ENCODE measurements at places on chromosomes 11 and 22.

DNA sequence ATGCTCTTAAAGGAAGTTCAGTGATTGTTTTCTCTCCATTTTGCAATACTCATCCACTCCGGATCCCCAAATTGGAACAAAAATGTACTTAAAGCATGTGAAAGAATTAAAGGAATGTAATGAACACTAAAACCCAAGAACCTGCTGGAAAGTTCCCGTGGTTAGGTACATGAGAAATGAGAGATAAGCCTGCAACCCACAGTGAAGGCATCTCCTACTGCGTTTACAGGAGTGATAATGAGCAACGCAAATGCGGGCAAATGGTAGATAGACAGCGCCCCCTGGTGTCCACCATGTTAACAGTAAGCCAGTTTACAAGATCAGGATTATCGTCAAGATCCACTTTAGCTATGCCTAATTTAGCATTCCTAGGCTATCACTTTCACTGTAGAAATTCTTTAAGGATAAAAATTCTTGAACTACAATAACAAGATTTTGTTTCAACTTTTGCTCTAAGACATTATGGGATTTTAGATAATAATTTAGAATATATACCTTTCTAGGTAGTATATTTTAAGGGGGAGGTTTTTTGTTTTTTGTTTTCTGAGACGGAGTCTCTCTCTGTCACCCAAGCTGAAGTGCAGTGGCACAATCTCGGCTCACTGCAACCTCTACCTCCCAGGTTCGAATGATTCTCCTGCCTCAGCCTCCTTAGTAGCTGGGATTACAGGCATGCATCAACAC lies 29.9 kb downstream of the ALG9 start:
- peak; percentile 77 for DNase-seq

DNA sequence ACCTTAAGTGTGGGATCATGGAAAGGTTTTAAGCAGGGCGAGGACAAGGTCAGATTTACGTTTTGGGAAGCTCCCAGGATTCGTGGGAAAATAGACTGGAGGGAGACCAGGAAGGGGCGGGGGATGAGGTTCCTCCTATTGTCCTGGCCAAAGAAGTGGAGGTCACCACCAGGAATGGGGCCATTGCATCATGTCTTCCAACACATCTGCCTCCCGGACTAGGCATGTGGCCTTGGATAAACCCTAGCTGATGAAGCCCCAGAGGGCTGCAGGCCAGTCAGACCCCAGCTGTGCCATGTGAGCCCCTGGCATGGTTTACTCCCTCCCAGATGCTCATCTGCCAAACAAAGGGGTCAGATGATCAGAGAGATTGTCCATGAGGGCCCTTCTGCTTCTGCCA lies 11.5 kb upstream of the YWHAH start:
- no peak for DNase-seq

- DNase-seq, result no peak
Measured at GRCh38 chr22:44702479-44703198, 635 bp downstream of the PRR5 start.

DNA sequence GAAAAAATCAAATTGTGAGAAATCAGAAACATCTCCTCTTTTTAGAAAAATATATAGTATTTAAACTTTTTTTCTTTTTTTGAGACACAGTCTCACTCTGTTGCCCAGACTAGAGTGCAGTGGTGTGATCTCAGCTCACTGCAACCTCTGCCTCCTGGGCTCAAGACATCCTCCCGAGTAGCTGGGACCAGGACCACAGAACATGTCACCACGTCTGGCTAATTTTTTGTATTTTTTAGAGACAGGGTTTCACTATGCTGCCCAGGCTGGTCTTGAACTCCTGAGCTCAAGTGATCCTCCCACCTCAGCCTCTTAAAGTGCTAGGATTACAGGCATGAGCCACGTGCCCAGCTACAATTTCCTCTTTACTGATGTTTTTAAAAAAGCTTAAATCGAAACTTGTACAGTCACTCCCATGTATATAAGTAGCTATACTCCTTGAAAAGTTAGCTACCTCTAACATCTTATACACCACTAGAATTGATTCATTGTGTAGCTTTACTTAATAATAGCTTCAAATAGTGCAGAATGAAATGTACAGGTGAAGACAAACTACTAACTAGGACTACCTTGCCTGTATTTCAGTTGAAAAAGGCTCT lies 10.3 kb downstream of the EIF4G2 start:
- no peak for DNase-seq

DNA sequence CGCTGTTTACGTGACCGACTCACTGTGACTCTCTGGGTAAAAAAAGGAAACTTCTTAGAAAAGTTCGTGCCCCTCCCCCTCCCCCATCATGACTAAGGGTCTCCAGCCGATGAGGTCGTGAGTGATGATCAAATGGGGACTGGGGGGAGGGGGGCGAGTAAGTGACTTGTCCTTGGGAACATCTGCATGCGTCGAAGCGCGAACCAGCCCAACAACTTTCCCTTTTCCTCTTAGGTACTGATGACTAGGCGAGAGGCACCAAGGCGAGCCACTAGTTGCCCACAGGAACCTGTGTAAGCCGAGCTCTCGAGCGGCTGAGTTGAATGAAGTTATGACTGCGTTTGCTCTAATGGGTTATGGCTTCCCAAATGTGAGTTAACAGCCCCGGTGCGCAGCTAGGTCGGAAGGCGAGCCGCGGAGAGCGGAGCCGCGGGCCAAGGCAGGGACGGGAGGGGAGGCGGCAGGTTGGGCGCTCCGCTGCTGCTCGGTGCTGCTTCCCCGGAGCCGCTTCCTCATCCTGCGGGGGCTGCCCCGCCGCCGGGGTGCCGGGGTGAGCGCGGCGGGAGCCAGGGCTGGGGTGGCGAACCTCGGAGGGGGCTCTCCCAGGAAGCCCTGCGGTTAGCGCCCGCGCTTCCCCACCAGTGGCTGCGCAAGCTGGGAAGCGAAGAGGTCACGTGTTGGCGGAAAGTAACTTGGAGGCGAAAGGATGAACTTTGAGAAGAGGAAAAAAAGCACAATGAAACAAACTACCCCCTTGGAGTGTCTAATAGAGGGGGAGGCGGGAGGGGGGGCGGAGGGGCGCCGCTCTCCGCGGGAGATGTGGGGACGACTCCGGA lies 22.1 kb upstream of the BDNF start:
- no peak for DNase-seq

DNA sequence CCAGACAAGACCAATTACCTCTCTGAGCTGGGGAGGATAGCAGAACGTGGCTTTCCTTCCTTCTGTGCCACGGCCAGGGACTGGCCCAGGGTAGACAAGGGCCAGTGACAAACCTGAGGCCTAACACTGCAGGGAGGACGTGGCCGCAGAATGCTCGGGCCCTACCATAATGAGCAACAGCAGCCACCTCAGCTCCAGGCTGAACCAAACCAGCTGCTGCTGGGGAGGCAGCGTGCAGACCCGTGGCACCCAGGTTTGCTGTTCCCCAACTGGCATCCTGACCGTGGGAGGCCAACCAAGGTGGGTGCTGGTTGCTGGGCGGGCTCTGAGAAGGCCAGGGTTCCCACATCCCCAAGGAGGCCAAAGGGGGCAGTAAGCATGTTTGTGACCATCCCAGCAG lies 83.0 kb downstream of the MORC2 start:
- DNase-seq, result no peak

DNA sequence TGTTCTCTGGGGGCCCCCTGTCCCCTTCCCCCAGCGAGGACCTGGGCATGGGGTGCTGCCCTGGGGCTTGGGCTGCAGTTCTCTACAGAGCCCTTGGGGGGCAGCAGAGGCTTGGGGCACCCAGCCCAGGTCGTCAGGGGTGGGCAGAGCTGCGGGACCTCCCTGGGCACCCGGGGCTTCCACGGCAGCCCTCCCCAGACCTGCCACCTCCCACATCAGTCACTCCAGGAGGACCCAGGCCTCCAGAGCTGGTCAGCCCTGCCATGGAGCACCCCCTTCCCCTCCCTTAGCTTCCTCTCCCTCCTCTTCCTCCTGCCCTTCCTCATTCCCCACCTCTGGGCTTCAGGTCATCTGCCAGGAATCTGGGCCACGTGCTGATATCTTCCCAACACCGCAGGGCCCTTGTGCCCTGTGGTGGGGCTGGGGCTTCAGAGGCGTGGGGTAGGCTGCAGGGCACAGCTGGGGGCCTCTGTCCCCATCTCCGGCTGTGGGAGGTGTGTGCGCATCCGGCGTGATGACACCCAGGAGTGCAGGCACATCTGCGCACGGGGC lies 5.8 kb downstream of the TSPAN4 start:
- DNase-seq, result no peak

DNA sequence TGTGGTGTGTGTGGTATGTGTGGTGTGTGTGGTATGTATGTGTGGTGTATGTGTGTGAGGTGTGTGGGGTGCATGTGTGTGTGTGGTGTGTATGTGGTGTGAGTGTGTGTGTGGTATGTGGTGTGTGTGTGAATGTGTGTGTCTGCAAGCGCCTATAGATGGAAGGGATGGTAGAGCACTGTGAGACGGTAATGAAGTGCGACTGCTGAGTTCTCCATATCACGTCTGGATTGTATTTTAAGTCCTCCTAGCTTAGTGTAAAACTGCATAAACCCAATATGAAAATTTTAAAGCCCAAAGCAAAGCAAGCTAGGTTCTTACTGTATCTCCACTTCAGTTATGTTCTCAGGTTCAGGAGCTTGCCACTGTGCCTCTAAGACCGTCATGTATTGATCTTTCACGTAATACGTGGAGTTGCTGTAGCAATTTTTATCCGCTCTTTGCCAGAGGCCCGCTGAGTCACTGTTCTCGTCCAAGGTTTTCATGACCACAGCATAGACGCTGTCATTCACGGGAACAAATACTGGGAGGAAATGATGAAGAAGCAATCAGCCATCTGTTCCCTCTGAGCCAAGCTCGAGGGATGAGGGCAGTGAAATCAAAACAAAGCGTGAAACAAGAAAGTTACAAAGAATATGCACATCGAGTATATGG lies 5.5 kb downstream of the PLET1 start:
- DNase-seq, result no peak

GRCh38 chr22:49362211-49362839 lies 465.3 kb downstream of the BRD1 start:
- DNase-seq, result no peak

- no peak for DNase-seq
Measured at GRCh38 chr22:30665786-30666185, 1.9 kb downstream of the DUSP18 start.

GRCh38 chr11:113287801-113288200 lies 26.6 kb upstream of the TTC12 start:
- no peak for DNase-seq

DNA sequence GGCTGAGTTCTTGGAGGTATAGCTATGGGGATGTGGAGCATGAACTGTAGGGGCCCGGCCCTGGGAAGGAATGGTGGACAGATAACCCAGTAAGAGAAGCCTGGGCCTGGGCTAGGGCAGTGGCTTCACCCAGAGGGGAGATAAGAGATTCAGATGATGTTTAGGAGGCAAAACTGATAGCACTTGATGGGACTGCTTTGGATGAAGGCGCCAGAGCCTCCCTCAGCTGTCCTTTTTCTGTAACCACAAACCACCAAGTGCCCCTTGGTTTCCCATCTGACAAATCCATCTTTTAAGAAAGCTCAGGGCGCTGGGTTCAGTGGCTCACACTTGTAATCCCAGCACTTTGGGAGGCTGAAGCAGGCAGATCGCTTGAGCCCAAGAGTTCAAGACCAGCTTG lies 23.4 kb downstream of the RELT start:
- no peak for DNase-seq

- no peak for DNase-seq
Measured at GRCh38 chr11:118834427-118835028, 43.6 kb upstream of the DDX6 start.

DNA sequence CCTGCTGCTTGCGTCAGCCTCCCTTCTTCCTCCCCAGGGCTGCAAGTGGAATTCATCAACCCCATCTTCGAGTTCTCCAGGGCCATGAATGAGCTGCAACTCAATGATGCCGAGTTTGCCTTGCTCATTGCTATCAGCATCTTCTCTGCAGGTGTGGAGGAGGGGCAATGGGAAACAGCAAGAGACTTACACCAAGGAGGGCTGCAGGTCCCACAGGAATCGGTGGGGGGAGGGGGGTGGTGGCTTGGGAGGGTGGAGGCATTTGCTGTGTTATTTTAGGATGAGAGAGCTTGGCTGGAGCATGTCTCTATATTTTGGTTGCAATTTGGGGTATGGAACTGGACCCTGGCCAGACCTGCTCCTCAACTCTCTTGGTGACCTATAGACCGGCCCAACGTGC lies 2.1 kb upstream of the MADD start:
- no peak for DNase-seq

- no peak for DNase-seq
Measured at GRCh38 chr11:62574363-62575071, 826 bp upstream of the EEF1G start.

- no peak for DNase-seq
Measured at GRCh38 chr11:123371506-123372297, 58.4 kb upstream of the GRAMD1B start.

DNA sequence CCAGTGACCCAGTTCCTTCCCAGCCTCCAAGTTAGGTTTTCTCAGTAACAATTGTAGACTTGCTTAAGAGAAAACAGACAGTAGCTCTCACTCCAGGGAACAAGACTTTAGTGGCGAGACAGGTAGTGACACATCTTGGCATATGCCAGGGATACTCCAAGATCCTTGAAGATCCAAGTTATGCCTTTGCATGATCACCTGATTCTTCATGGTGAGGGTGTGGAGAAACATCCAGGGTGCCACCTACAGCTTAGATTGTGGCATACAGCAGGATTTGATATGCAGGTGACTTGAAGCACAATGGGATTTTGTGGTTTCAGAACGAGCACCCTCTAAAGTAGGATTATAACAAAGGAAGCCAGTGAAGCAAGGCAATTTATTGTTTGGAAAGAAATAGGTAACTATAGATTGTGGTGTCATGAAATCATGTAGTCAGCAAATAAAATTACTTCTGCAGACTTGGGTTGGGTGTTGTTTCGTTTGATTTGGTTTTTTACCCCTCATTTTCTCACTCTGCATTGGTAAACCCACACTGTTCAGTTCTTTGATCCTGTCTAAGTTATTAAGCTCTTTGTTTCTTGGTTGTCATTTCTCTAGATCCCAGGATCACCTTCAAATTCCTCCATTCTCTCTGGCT lies 9.2 kb downstream of the POU2AF3 start:
- no peak for DNase-seq

DNA sequence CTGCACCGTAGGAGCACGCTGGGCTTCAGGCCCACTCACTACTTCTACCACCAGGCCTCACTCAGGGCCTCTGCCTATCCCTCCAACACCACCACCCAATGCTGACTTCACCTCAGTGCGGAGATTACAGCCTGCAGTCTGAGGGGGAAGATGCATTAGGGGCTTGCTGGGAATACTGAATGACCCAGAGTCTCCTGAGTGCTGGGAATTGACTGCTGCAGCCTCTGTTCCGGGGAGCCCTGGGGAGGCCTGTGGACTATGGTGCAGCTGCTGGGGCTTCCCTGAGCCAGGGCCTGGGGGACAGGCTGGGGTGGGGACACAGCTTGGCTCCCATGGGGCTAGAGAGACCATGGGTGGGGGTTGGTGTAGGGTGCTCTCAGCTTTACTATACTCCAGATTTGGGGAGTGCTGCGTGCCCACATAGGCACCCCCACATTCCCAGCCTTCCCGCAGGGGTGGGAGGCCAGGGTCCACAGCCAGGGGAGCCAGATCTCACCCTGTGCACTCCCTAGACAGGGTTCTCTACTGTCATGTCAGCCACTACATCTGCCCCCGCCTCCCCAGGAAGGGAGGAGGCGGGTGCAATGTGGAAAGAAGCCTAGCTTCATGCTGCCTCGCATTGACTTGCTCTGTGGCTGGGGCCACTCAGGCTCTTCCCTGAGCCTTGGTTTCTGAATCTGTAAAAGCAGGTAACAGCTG lies 44.4 kb downstream of the GDPD5 start:
- DNase-seq, result no peak
